NCI-H187 (cell line): ENCODE measurements at places on chromosomes 4 and X.
A peak's percentile ranks its signal among the peaks of the same experiment; 100 is the strongest.

DNA sequence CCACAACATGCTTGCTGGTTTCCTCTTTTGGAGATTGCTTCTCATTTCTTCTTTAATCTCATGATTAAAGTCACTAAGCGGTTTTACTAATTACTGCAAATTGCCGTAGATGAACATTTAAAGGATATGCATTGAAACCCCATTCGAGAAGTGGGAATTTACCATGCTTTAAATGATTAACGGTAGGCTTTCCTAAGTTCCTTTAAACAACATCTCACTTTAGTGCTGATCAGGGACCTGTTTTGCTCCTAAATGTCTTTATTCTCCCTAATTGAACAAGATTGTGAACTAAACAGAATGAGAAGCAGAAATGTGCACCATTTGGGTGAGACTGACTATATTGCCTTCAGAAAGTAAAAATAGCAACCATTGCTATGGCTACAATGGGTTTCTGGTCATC lies 430.3 kb downstream of the GALNTL6 start:
- DNase-seq: no peak

DNA sequence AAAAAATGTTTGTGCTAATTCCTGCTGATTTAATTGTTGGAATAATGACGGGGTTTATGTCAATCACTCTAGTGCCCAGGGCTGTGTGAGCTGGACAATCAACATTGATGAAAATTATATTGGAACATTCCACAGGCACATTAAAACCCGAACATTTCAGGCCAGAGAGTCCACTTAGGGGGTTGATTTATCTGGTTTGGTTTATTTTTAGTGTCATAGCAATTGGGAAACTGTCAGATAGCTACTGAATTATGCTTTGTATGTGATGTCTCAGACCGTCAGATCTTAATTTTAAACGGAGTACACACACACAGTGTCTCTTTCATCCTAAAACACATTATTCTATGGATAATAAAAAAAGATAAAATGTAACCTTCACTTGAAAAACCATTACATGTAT lies 51.5 kb downstream of the VEGFC start:
- DNase-seq: no peak

GRCh38 chrX:20594985-20595384 lies 328.3 kb upstream of the RPS6KA3 start:
- no peak for DNase-seq

- DNase-seq: no peak
These were observed 14.6 kb downstream of the SLITRK4 start for GRCh38 chrX:143621276-143621675.

GRCh38 chr4:34250562-34250961 lies 1993.8 kb downstream of the ARAP2 start:
- DNase-seq: no peak

DNA sequence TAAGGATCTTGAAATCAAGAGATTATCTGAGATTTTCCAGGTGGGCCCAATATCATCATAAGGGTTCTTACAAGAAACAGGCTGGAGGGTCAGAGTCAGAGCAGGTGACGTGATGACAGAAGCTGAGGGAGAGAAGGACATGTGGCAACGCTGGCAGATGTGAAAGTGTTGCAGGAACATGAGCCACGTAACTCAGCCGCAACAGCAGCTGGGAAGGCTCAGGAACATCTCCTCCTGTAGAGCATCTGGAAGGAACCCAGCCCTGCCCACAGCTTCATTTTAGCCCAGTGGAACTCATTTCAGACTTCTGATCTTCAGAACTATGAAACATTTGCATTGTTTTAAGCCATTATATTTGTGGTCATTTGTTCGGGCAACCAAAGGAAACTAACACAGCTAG lies 156.3 kb upstream of the VEGFC start:
- DNase-seq: no peak

DNA sequence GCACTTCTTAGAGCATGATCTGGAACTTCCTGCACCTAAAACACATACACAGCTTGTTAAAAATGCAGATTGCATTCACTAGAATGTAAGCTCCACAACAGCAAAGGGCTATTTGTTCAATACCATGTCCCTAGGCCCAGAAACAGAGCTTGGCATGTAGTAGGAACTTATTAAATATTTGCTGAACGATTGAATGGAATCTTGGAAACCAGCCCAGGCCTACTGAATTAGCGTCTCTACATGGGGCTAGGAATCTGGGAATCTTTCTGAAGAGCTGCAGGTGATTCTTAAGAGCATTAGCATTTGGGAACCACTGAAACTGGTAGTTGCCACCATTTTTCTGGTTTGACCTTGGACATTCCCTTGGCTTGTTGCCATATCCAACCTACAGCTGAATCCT lies 234.1 kb downstream of the STIM2 start:
- no peak for DNase-seq

GRCh38 chr4:68271851-68272357 lies 26.4 kb upstream of the TMPRSS11B start:
- peak; percentile 18 for DNase-seq

DNA sequence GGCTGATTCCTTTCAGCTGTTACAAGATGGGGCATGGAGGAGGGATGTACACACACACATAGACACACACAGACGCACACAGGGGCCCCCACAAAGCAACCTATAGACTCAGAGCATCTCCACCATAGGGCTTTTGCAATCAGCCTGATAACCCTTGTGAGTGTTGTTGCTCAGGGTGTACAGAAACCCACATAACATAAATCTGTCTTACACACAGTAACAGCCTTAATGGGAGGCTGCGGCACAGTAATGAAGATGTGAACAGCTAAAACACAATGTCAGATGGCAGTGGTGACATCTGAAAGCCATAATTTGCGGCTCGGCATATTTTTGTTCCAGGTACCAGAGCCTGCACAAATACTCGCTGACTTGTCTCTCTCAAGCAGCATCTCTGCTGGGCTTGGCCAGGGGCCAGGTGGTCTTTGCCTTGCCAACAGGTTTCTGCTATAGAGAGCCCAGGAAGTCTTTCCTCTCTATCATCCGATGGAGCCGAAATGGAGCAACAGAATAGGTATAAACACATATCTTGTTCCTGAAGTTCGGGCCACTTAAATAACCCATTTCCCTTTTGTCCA lies 357.2 kb upstream of the GATB start:
- DNase-seq: no peak

- no peak for DNase-seq
These were observed 610.2 kb downstream of the UBE2NL start for GRCh38 chrX:144494074-144494473.

GRCh38 chr4:90419124-90419711 lies 292.0 kb downstream of the CCSER1 start:
- DNase-seq: no peak

GRCh38 chr4:27096142-27096824 lies 235.6 kb downstream of the STIM2 start:
- no peak for DNase-seq

- DNase-seq: no peak
These were observed 9.5 kb downstream of the GNRHR start for GRCh38 chr4:67744561-67745283.

- DNase-seq: no peak
These were observed 32.5 kb downstream of the IDS start for GRCh38 chrX:149472625-149473024.

DNA sequence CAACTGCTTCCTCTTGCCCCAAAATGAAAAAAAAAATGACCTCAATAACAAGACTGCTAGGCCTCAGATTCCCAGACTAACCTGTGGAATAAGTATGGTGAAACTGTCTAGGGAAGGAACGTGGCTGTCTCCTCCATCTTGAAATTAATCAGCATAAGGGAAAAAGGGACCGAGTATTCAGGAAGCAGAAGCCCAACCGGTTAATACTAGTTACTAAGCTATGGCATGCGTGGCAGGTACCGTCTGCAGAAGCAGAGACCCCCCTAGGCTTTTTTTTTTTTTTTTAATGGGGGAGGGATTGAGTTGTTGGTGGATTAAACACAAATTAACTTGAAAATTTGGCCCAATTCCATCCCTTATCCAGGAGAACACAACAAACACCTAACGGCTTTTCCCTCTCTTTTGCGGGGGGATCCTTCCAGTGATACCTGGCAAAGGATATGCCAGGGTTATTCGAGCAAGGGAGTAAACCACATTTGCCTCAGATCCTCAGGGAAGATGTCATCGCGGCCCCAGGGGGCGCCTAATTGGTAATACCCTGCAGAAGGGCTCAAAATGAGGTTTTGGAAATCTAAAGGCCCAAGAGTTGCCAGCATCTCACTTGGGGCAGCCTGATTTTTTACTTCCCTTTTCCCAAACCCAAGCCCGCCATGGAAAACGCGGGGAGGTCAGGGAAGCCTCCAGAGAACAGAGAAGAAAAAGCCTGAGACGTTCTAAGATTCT lies 893 bp downstream of the RLIM start:
- no peak for DNase-seq

GRCh38 chr4:74473155-74473811 lies 28.3 kb downstream of the AREG start:
- DNase-seq: no peak

DNA sequence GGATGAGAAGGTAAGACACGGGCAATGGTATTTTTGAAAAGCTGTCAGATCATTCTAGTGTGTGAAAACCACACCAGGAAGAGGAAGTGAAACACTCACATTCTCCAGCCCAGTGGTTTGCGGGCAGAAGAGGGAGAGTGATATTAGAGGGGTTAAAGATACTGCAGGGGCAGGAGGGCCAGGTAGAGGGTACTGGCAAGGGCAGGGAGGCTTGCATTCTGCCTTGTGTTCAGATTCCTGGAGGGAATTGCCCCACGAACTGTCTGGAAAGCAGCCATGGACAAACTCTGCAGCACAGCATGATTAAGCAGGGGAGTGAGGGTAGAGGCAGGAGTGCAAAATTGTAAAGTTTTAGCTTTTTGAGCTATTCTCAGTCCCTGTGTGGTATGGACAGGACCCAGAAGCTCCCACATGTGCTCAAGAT lies 30.9 kb downstream of the NIPAL1 start:
- no peak for DNase-seq

DNA sequence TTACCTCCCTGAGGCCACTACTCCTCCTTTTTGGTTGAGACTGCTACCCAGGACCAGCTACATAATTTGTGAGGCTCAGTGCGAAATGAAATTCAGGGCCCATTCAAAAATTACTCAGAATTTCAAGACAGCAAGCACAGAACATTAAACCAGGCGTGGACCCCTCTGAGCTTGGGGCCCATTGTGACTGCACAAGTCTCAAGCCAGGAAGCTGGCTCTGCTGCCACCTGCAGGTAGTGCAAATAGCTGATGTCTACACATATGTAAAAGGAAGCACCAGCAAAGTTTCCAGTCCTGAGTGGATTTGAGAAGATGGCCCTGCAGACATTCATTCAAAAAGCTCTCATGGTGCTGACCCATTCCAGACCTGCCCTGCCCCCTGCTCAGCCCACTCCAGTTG lies 213.4 kb upstream of the LNX1 start:
- DNase-seq: no peak

GRCh38 chrX:15903186-15903681 lies 48.6 kb upstream of the AP1S2 start:
- no peak for DNase-seq

DNA sequence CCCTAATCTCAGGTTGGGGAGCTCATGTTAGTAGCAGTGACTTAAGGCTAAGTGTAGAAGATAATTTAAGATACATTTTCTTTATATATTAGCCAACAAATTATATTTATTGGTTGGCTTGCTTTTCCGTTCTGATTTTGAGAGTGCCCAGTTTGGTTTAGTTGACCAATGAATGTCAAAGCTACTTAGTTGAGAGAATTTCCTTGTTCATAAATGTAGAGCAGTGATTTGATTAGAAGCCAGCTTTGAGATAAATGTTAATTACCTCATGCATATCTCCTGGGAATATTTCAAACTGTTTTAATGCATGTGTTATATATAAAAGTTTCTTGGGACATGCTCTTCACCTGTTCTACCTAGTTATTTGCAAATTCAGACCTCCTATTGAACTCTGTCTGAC lies 44.3 kb downstream of the SPATA18 start:
- no peak for DNase-seq

- DNase-seq: no peak
These were observed 138.9 kb upstream of the IGFBP7 start for GRCh38 chr4:57249083-57249482.

DNA sequence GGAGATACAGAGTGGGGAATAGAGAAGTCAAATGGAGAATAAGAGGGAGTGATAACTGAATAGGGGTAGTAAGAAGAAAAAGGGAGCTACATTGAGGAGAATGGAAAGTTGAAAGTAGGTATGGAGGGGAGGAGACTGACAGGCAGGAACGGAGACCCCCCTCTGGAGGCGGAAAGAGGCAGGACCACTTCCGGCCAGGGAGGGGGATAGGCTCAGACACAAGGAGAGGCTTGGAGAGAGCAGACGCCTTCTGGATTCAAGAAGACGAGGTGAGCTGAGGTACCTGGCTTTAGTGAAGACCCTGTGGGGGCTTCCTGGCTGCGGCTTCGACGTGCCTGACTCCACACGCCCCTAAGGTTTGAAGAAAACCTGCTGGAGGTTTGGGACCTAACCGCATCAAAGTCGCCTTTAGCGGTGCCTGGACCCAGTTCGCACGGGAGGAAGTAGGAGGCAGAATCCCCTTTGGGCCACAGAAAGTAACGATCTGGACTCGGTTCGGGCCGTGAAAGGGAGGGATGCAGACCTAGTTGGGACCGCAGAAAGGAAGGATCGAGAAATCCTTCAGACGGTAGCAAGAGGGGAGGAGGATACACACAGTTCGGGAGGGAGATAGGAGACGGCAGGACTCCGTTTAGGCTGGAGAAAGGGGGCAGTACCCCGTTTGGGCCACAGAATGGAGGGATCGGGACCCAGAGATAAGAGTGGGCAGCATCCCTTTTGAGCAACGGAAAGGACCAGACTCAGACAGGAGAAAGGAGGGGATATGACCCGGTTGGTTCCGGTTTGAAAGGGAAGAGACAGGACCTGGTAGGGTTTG lies at the start of gene TRO:
Gene TRO, plus strand, starts transcription at position 215 of the 817 bp plus-strand sequence. CDS start 1,423 bp downstream, outside the sequence.
- no peak for DNase-seq

- DNase-seq: no peak
These were observed 58.0 kb downstream of the SLC2A9 start for GRCh38 chr4:9963328-9963727.

DNA sequence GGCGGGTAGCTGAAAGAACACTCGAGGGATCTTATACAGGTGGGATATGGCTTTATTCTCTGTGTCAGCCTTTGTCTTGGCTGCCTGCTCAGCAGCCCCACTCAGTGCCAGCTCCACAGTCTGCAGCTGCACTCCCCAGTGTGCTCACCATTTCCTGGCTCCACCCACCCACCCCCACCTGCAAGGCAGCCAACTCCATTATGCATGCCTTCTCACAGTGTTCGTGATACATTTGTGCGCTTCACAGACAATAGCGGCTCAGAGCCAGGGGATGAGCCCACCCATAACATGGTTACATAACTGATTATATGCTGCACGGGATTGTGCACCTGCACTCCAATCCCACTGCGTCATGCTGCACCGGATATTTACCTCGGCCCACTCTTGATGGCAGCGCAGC lies 8.8 kb upstream of the TMEM128 start:
- DNase-seq: no peak

GRCh38 chr4:123904882-123905281 lies 508.3 kb downstream of the SPRY1 start:
- no peak for DNase-seq
